Karpas-422 (cell line): ENCODE measurements at places on chromosomes 6 and 20. TPM values are rescaled to one million over a fixed set of nuclear protein-coding genes. Genes with fewer than 3 reads are reported as not detected.

GRCh38 chr20:54200487-54201267 is 7.2 kb upstream of the PFDN4 start:
- no peak for DNase-seq

DNA sequence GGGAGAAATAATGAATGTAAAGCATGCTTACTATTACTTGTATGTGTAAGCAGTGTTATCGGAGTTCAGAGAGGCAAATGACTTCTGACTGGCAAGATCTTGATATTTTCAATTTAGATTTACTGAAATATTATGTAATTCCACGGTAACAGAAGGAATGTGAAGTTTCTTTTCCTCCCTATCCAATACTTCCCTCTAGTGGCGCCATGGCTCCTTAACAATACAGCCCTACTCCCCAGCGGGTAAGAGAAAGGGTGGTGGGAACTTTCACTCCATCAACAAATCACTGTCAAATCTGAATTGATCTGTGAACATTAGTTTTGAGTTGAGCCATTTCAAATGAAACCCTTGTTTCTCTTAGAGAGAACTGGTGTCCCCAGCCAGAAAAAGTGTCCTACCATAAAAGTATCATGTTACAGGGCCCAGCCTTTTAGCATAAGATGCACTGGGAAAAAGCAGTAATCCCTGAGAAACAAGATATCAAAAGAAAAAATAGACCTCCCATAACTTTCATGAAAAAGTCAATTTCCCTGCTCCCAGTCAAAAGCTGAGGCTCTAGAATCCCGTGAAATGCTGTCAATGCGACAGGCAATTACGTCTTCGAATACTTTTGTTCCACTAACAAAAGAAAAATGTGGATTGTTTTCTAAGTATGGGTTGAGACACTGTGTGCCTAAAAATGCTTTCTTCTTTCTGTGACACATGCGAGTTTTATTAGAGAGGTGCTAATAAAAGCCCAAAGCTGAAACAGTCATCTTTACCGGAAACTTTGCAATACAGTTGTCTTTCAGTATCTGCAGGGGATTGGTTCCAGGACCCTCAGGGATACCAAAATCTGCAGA is 12.9 kb downstream of the COX7A2 start:
- DNase-seq = no peak

- DNase-seq = peak; percentile 70
These were observed 22.9 kb downstream of the BCAS4 start for GRCh38 chr20:50817776-50818172.

DNA sequence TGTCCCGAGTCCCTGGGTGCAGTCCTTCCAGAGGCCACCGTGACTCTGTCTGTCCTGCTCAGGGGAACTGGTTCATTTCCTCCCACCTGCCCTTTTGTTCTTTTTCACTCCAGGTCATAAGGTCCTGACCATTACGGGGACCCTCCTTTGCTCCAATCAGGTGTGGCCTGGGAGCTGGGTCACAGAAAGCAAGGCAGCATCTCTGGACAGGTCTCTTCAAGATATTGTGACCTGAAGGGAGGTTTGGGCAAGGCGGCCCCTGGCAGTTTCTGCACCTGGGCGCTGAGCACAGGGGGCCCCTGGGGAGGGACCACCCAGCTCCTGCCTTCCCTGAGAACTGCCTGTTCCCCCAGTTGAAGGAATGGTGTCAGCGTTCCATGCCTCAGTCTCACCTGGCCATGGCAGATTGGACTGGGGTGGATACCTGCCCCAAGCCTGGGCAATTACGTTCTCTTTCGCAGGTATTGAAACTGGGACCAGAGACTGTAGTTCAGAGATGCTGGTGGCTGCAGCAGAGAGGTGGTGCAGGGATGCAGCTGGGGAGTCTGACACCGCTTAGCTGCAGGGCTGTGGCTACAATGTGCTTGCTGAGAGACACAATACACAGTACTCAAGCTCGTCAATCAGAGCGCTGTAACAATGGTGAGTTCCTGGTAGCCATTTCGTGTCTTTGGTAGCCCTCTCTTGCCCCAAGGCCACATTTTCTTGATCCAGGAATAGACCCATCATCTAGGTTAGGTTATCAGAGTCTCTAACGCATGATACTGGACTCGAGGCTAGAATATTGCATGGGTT is 15.6 kb upstream of the NELFCD start:
- no peak for DNase-seq

- DNase-seq = no peak
These were observed 210.4 kb downstream of the CENPW start for GRCh38 chr6:126550323-126550722.

ZNF334 gene
- total RNA-seq = not detected in 2 replicates

OPRM1 gene
- not detected in 2 replicates for total RNA-seq

SSTR4 gene
- total RNA-seq = not detected in 2 replicates

GRCh38 chr20:12321736-12322135 is 404.0 kb downstream of the BTBD3 start:
- no peak for DNase-seq

DNA sequence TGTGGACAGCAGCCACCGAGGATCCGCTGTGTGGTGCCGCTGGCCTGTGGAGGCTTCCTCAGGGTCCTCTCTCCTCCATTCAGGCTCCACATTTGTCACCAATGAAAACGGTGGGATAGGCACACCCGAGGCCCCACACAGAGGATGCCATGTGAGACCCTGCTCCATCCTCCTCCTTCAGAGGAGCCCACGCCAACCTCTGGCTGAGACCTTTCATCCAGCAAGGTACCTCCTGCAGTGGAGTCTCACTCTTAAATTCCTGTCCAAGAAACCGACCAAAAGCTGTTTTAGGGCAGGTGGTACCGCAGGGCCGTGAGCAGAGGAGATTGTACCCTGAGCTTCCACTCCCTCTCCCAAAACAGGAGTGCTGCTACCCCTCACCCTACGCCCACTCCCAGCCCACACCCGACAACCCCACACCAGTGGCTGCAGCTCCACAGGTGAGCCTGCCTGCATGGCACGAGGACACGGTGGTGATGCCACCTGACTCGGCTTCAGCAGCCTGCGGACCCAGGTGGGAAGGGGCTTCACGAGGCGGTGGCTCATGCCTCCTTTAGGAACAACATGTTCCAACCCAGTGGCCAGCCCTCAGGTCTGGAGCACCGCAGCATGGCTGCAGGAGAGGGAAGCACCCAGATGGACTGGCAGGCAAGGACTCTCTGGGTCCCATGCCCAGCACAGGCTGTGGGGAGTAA is 237.6 kb upstream of the AFDN start:
- DNase-seq = no peak

SULF2 gene
- not detected in 2 replicates for total RNA-seq

MOXD1 gene
- total RNA-seq = not detected in 2 replicates

ZBP1 gene
- total RNA-seq = 2.9 and 7.6 TPM in 2 replicates

ZC3H12D gene
- total RNA-seq = 71.0 and 92.0 TPM in 2 replicates

CAGE1 gene
- total RNA-seq = not detected in 2 replicates

- no peak for DNase-seq
These were observed 83.6 kb upstream of the C20orf144 start for GRCh38 chr20:33578510-33578909.

- DNase-seq = no peak
These were observed 69.6 kb upstream of the ZNF184 start for GRCh38 chr6:27542485-27542884.

DNA sequence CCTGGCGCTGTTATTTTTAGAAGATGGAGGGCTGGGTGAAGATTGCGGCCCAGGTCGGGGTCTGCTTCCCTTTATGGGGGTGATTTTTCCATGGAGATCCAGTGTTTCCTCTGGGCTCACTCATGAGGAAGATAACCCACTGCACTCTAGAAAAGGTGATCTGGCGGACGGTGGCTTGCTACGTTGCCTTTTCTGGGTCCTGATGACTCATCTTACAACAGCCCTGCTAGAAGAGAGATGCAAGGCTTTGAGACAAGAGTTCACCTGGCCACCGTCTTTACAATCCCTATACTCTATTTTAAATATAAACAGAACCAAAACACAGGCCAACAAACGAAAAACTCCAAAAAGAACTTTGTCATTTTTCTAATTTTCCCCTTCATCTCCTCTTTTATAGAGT is 182.1 kb upstream of the EXOC2 start:
- DNase-seq = no peak

STMND1 gene
- not detected in 2 replicates for total RNA-seq

HLA-DQA1 gene
- total RNA-seq = 216 and 309 TPM in 2 replicates

ETV7 gene
- not detected in 2 replicates for total RNA-seq

- DNase-seq = no peak
These were observed 102.0 kb downstream of the SMLR1 start for GRCh38 chr6:130929036-130929678.

GRCh38 chr20:14972256-14972655 is 634.8 kb upstream of the FLRT3 start:
- no peak for DNase-seq

GRCh38 chr6:51827580-51827979 is 259.8 kb downstream of the PKHD1 start:
- DNase-seq = no peak

CGA gene
- total RNA-seq = not detected in 2 replicates
